Stimulated activated CD8-positive, alpha-beta memory T cell treated with anti-CD3 and anti-CD28 coated beads, Interleukin-4, amount 100 ng/mL, for 4 hours (primary cell): ENCODE measurements at places on chromosomes 1 and 21.

- DNase-seq: no peak
These were observed 10.8 kb downstream of the THEM4 start for GRCh38 chr1:151898519-151898991.

DNA sequence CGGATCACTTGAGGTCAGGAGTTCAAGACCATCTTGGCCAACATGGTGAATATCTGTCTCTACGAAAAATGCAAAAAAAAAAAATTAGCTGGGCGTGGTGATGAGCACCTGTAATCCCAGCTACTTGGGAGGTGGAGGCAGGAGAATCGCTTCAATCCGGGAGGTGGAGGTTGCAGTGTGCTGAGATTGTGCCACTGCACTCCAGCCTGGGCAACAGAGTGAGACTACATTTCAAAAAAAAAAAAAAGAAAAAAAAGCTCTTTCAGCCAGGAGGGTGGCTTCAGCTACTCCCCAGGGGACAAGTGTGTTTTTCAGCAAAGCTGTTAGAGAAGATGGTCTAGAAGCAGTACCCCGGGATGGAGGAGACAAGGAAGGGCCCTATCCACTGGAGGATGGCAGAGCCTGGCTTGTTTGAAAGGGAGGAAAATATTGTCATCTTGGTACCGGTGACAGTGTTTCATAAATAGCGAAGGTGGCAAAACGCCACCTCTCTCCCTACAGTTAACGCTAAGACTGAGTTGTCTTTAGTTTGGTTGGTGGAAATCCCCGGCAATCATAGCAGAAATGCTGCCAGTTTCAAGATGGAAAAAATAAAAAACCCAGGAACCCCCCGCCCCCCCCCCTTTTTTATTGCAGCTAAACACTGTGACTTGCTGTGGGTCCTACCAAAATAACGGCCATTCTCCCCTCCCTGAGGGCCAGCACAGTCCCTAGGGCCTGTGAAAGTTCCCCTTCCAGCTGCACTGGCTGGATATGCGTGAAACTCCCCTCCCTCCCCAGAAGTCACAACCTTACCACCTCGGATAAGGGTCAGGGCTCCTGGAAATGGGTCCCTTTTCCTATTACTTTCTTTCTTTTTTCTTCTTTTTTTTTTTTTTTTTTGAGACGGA, 3.5 kb downstream of the PIK3CD start:
- no peak for DNase-seq

- DNase-seq: no peak
These were observed 227.9 kb downstream of the CENPF start for GRCh38 chr1:214830941-214831340.

DNA sequence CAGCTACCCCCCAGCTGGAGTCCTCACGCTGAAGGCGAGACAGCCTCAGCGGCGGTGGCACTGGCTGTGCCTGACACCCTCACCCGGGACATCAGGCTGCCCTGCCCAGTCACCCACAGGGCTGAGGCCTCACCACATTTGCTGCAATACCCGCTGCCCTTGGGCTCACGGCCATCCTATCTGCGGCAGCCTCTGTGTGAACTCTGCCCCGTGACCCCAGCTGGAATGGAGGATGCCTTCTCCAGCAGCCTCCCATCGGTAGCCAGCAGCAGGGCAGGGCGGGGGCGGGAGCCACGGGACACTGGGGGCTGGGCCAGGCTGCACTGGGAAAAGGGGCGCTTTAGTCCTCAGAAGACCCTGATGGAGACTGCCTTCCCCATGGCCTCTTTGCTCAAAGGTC, 112.4 kb upstream of the ZBTB40 start:
- no peak for DNase-seq

- DNase-seq: no peak
These were observed 197.6 kb upstream of the DMRTA2 start for GRCh38 chr1:50620680-50621329.
